NCI-H82 (cell line): ENCODE measurements at places on chromosomes 6 and 20.
A peak's percentile ranks its signal among the peaks of the same experiment; 100 is the strongest.

- DNase-seq, result no peak
Observed at GRCh38 chr6:1601158-1602048, 8.3 kb upstream of the FOXC1 start.

DNA sequence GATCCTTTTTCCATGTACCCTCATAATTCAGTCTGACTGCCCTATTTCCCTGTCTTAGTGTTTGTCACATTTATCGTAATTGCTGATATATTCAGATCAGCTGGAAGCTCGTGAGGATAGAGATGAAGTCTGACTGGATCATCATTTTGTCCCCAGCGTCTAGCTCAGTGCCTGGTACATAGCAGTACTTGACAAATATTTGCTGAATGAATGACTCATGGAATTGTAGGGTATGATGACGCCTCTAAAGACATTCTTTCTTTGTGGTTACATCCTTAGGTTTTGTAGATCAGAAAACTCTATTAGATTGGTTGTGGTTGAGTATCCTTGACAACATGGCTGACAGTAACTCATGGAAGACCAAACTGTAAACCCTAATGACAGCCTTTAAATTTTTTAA lies 68.9 kb downstream of the MTHFD1L start:
- no peak for DNase-seq

- no peak for DNase-seq
Observed at GRCh38 chr6:128361378-128361777, 159.0 kb downstream of the PTPRK start.

DNA sequence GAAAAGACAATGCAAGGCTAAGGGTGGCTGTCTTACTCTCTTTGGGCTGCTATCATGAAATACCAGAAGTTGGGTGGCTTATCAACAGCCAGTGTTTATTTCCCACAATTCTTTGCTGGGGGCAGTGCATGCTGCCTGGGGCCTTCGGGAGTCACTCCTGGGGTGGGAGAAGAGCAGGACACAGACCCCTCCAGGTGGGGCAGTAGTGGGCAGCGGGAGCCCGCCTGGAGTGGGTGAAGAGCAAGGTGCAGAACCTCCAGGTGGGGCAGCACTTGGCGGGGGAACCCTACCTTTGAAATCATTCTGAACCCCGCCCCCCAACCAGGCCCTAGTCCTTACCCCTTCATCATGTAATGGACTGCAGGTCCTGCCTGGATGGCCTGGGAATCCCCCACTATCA lies 69.6 kb upstream of the THBS2 start:
- no peak for DNase-seq

DNA sequence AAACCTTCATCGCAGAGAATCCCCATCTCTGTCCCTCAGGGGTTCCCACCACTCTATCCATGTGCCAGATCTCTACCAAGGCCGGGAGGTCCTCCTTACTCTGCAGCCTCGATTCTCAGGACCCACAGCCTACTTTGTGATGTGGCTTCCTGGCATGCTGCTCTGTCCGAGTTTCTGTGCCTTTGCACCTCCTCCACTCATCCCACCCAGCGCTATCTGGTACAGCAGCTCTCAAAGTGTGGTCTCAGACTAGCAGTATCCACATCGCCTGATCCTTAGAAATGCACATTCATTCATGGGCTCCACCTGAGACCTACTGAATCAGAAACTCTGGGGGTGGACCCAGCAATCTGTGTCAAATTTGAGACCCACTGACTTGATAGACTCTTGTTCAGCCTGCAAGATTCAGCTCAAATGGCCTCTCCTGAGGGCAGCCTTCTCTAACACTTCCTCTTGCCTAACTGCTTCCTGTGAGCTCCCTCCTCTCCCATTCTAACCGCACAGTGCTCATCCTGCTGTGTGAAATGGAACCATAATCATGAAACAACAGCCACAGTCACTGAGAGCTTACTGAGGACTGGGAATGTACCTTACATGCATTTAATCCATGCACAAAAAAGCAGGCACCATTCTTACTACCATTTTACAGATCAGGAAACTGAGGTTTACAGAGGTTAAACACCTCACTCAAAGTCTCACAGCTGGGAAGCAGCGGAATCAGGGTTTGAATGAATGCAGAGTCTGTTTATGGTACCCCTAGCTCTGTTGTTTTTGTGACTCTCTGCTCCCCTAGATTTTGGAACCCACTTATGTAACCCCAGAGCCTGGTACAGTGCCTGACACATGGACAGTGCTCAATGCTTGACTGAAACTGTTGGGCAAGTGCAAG lies 69.4 kb downstream of the JPH2 start:
- DNase-seq, result no peak

DNA sequence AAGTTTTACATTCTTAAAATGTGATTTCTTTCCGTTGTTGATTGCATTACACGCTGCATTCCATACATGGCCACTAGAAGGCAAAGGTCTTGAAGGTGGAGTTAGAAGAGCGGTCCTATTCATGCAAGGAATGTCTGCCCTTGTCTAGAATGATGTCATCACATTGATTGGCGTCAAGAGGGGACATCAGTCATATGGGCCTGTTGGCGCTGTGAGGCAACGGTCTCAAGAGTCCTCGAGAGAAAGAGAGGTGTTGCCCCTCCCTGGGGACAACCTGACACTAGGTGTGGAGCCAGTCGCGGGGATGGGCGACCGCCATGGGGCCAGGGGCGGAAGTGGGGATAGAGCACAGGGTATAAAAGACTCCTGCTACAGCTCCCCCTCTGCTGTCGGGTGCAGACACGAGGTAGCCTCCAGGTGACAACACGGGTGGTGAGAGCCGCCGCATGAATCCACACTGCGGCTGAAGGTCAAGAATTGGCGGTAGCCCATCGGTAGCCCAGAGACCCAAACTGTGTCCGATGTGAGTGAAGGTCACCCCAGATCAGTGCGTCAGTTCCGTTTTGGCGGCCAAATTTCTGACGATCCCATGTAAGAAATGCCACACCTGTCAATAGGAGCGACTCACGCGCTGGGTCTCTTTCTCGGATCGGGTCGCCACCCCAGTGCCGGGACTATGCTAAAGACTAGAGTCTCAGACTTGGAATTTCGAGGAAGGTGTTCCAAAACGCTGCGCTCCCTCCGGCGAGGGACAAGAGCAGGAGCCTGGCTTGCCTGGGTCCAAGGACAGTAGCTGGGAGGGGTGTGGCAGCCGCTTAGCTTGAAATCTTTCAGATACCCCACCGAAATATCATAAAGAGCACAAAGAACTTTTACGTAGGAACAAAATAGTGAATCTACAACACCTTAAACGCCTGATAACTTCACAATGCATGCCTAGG lies 93.2 kb upstream of the ZNF184 start:
- peak; percentile 21 for DNase-seq

- DNase-seq, result peak; percentile 93
Observed at GRCh38 chr20:35171753-35172433, at the start of gene PROCR. PROCR (plus strand) TSS chr20:35172072; CDS start chr20:35172155, 83 bp downstream.

DNA sequence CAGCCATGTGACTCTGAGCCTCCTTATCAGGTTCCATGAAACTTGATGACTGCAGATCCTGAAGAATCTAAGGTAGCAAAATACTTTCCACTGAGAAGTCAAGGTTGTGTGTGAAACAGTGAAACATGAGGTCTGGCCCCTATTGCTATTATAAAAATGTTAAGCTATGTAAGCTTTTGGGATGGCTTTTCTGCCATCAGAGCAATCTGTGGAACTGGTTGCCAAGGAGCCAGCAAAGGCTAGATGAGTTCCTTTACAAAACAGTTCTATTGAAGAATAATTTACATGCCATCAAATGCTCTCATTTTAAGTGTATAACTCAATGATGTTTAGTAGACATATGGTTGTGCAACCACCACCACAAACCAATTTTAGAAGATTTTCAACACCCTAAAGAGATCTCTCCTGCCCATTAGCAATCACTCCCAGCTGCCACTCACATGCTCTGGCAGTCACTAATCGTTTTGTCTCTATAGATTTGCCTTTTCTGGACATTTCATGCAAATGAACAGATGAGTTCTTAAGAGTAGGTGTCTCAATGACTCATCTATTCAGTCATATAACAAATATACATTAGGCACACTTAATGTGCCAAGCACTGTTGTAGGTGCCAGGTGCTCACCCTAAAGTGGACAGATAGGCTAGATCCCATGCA lies 19.9 kb upstream of the MEP1A start:
- DNase-seq, result no peak
